ENCODE measurements at places on chromosomes 5 and 9. TPM values are rescaled to one million over a fixed set of nuclear protein-coding genes. Genes with fewer than 3 reads are reported as not detected.

Gene SCAI
- total RNA-seq = 11.6 TPM

Gene PCDHB9
- total RNA-seq = not detected

Gene PALM2AKAP2
- not detected for total RNA-seq

Gene PCDHB16
- not detected for total RNA-seq

GRCh38 chr9:2863831-2864230 is 19.9 kb upstream of the PUM3 start:
- no peak for DNase-seq

DNA sequence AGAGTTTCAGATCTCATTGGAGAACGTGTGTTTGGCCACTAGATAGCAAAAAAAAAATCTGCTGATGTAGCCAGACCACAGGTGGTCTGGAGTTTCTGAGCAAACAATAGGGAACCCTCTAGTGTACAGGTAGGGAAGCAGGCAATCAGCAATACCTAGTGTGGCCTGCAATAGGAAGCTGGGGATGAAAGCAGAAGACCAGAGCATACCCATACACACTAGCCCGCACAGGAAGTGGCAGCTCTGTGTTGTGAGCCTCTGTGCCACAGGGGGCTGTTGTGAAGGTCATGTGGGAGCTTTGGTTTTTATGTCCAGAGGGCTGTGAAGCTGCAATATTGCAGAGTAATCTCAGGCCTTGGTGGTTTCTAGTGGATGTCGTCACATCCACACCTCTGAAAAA is 81.2 kb downstream of the MTAP start:
- no peak for DNase-seq

DNA sequence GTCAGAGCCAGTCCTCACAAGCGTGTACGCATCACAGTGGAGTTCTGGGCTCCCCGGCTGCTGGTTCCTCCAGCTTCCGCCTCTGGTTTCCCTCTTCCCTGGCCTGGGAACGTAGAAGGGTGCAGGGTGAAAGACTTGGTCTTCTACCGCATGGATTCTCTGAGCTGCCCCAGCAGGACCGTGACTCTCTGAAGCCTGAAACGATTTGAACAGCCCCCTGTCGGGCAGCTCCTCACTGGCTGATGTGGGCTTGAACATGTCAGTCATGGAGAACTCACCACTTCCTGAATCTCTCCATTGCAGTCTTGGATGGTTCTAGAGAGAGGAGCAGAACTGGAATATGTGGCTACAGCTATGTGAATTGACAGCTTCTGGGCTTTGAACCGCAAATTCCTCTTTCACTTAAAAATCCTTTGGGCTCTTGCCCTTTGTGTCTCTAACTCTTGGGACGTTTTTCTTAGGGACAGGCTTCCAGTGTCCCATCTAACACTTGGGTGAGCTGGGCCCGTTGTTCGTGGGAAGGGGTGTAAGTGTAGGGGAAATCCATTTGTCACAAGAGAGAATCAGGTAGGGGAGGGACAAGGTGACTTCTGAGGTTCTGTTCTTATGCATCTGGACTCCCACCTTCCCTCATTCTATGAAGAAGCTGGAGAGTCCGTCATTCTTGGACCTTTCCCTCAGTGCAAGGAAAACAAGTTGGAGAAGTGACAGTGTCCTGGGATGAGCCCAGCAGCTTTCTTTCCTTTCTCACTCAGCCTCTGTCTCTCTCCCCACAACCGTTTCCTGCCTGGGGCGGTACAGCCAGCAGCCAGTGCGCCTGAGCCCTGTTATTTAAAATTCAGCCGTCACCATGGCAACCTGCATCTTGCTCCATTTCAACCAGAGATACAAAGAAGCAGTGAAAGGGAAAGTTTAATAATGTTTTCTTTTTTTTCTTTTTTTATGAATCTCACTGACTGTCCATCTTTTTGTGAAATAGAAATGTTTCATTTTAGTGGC is 84.7 kb downstream of the PTTG1 start:
- DNase-seq = peak; percentile 55

- no peak for DNase-seq
These were observed 1.1 kb downstream of the POLR1E start for GRCh38 chr9:37486616-37487548.

GRCh38 chr5:65924366-65925043 is 1.9 kb upstream of the ERBIN start:
- DNase-seq = no peak

DNA sequence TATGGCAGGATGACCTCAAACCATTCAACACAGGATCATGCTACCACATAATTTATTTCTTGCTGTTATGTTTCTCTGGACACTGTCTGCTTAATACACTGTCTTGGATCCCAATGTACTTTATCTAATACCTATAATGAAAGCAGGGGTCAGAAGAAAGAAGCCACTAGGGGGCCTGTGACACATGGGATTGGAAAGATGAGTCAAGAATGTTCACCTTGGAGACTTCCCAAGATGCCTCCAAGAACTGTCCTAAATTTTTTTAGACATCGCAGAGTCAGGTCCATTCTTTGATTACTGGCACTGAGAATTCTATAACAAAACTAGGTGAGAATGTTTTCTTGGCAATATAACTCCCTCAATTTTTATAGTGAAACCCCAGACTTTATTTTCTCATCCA is 305.8 kb upstream of the SMARCA2 start:
- DNase-seq = peak; percentile 27
